ENCODE measurements at places on chromosomes 1 and 21.

GRCh38 chr1:21855257-21856096 is 43.4 kb downstream of the LDLRAD2 start:
- no peak for DNase-seq

GRCh38 chr21:36010801-36011200 is 49.5 kb downstream of the SETD4 start:
- no peak for DNase-seq

DNA sequence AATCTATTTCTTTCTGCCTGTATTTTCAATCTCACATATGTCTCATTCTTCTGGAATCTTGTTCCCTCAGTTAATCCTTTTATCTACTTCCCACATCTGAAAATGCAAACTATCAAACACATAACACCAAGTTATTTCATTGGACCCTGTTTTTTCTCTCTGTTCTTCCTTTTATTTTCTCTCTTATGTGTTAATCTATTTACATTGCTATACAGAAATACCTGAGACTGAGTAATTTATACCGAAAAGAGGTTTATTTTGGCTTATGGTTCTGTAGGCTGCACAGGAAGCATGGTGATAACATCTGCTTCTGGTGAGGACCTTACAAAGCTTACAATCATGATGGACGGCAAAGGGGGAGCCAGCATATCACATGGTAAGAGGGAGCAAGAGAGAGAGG is 247.6 kb downstream of the TGFB2 start:
- no peak for DNase-seq

DNA sequence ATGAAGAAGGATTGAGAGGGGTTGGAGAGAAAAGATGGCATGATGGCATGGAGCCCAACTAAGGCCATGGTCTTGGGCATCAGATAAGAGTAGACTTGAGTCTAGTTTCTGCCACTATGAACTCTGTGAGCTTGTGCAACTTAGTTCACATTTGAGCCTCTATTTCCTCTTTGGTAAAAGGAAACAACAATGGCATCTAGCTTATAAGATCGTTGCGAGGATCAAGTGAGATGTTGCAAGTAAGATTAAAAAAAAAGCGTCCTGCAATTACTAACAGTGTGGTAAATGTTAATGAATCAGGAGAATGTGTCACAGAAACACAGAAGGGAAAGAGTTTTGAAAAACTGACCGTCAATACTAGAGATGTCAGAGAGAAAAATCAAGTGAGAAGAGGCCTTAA is 202.9 kb upstream of the FGGY start:
- DNase-seq, result no peak

GRCh38 chr1:202238914-202239313 is 45.3 kb downstream of the LGR6 start:
- no peak for DNase-seq

- DNase-seq, result no peak
Measured at GRCh38 chr1:25936947-25937346, 30.7 kb upstream of the STMN1 start.

DNA sequence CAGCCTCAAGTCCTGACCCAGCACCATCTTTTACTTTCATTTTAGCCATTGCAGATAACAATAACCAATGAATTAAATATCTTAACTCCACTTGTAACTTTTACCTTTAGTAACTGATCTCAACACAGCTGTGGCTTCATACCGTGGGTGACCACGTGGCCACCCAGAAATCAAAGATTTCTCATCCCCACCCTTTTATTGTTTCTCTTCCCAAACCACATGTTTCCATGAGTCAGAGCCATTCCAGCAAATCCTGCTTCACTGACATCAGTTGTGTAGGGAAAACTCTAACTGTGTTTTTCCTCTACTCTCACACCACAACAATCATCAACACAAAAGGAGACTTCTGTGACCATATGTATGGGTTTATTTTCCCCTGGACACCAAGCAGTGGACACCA is 25.1 kb upstream of the BRDT start:
- no peak for DNase-seq

- DNase-seq, result no peak
Measured at GRCh38 chr1:9845914-9846313, 22.1 kb upstream of the CLSTN1 start.

GRCh38 chr1:78884685-78885452 is 121.7 kb downstream of the ADGRL4 start:
- no peak for DNase-seq

DNA sequence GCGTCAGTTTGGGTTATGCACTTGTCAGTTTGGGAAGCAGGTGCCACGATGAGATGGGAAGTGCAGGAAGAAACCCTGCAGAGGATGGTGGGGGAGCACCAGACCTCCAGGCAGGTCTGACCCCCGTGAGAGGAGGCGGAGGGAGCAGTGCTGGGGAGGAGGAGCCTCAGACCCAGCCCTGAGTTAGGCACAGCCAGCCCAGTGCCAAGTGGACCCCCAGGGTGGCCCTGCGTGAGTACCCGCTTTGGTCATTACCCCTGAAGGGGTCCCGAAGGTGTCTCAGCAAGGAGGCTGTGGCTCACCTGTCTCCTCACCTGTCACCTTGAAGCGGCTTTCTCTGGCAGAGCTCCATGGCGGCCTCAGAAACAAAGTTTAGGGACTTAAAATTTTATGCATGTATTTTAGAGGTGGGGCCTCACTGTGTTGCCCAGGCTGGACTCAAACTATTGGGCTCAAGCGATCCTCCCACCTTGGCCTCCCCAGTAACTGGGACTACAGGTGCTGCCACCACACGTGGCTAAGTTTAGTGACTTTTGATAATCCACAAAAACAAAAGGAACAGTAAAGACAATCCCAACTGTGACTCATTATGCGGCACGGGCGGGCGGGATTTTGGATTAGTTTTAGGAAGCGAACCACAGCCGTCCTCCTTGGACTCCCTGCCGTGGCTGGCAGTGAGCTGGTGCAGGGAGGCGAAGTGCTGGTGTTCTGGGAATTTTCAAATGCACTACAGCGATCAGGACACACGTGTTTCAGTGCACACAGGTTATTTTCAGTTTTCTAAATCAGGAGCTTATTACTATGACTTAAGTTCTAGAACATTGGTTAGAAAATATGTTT is 4.7 kb downstream of the AGPAT3 start:
- DNase-seq, result no peak

- DNase-seq, result no peak
Measured at GRCh38 chr1:55049914-55050278, 10.5 kb downstream of the PCSK9 start.

- no peak for DNase-seq
Measured at GRCh38 chr1:191752342-191752741, 405.9 kb upstream of the RGS18 start.

DNA sequence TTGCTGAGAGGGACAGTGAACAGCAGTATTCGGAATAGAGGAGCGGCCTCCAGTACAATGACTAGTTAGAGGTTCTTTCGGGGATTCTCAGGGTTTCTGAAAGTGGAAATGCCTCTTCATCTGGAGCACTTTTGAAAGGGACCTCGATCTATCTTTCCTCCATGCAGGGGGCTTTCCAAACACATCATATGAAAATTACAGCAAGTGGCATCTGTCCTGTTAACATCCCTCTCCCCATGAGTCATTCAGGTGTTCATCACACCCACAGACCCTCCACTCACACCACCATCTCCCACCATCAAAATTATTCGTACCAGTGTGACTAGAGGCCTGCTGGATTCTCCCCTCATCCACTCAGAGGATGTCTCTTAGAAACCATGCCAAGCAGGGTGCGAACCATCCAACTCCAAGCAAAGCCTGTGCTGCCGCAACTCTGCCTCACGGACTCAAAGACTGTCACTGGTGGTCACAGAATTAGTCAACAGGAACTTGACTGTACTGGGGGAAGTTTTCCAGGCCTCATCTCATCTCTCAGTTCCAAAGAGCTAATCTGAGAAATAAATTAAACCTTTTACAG is 211.1 kb downstream of the MRPL39 start:
- DNase-seq, result no peak

- no peak for DNase-seq
Measured at GRCh38 chr1:60833173-60833572, 249.2 kb upstream of the NFIA start.

DNA sequence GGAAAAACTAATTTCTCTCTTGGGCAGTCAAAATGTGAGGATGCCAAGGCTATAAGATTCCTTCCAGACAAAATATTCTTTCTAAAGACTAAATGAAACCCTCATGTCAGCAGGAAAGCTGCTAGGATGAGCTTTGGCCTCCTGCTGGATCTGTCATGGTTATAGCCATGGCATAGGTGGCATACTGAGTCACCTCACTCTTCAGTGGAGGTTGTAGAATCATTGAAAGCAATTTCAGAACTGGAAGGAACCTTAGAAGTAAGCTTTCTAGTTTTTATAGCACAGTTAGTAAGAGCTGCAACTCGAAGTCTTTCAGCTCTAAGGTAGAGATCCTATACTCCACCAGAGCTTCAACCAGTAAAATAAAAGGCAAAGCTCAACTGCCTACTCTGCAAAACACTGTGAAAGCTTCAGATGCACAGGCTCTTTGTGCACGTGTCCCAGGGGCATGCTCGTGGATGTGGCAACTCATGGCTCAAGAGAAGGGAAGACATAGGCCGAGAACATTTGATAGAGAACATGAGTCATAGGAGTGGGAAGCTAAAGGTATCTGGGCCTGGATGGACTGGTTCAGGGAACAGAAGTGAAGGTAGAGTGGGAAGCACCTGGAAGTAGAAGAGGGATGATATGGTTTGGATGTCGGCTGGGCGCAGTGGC is 5.8 kb downstream of the AVPR1B start:
- no peak for DNase-seq

- DNase-seq, result no peak
Measured at GRCh38 chr1:151705146-151705545, 11.5 kb downstream of the CELF3 start.
